Trophoblast cell (in vitro differentiated cells and primary cell): ENCODE measurements at places on chromosomes 16 and 17.

DNA sequence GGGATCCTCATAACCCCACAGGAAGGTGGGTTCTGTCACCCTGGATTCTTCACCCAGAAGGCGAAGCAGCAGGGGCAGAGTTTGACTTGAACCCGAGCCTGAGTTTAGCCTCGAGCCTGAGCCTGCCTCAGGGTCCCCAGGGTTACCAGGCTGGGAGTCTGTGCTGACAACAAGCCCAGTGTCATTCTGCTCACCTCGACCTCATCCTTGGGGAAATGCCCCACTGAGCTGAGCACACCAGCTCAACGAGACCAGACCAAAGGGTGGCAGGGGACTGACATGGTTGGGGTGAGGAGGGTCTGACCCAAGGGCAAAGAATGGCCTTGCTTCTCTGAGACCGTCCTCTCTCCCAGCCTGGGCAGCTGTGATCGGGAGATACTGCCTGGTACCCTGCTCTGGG, 20.2 kb downstream of the CACNG4 start:
- no peak for DNase-seq

DNA sequence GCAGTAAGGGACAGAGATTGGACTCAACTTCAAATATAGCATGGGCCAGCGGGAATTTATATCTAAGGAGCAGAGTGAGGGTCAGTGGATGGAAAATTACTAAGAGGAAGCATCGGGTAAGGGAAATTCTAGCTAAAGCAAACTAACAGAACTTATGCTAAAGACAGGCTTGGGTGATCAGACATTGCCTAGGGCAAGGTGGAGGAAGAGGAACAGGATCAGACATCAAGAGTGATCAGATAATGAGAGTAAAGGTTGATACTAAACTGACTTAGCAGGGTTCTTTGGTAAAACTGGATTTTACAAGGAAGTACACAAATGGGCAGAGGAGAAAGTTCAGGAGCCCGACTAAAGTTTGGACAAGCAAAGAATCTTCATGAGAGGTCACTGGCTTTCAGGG, 86.3 kb upstream of the TOM1L1 start:
- no peak for DNase-seq

DNA sequence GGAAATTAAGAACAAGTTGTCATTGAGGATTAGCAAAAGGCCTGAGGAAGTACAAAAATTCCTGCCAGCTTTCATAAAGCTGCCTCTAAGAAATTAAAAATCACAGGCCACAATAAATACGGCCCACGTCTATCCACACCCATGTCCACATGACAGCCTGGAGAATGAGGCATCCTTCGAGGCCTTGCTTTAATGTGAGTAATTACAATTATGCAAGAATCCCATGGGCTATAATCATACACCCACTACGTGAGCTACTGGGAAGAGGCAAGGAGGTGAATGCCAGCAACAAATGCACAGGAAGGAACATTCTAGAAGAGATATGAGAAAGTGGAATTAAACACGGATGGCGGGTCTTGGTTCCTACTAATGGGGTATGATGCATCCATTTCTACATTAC, 65.4 kb upstream of the ZFHX3 start:
- peak; percentile 30 for DNase-seq

- DNase-seq = no peak
Observed at GRCh38 chr16:73060892-73061490, 13.1 kb upstream of the ZFHX3 start.

- DNase-seq = peak; percentile 36
Observed at GRCh38 chr16:68711421-68712139, 25.5 kb upstream of the CDH1 start.

- no peak for DNase-seq
Observed at GRCh38 chr16:50627419-50627818, 53.7 kb downstream of the SNX20 start.

DNA sequence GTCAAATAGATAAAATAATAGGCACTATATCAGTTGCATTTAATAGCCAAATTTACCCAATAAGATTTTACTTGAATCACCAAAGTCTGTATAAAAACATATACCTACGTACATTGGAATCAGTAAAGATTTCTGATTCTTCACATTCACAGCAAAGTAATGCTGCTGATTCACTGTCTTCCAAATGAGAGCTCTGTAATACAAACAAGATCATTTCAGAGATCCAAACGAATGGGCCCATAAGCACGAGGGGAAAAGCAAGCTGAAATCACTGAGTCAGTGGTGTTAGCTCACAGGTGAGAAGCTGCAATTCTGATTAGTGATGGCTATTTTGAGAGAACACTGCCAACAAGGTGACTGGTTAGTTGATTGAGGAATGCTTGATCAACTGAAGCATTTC, 81.3 kb downstream of the SSH2 start:
- DNase-seq = no peak
